D721Med (cell line): ENCODE measurements at places on chromosomes 5 and 9.

GRCh38 chr9:125527471-125528002 is 179.5 kb downstream of the MAPKAP1 start:
- no peak for DNase-seq

GRCh38 chr9:70303268-70303667 is 44.5 kb downstream of the SMC5 start:
- no peak for DNase-seq

- no peak for DNase-seq
Measured at GRCh38 chr5:158384535-158385481, 525.9 kb upstream of the CLINT1 start.

DNA sequence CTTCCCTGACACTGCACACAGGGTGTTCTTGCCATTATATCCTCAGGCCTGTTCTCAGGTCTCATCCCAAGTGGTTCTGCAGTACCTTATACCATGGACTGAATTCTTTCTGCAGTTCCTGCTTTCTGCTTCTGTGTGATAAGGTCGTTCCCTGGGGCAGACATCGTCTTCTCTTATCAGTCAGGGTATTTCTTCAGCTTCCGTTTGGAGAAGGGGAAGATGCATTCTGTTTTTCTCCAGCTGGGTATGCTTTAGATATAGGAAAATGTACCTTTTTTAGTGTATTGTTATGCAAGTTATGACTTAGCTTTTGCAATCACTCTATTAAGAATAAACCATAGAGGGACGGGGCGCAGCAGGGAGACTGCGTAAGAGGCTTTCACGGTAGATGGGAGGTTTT is 31.1 kb downstream of the RALGPS1 start:
- no peak for DNase-seq

DNA sequence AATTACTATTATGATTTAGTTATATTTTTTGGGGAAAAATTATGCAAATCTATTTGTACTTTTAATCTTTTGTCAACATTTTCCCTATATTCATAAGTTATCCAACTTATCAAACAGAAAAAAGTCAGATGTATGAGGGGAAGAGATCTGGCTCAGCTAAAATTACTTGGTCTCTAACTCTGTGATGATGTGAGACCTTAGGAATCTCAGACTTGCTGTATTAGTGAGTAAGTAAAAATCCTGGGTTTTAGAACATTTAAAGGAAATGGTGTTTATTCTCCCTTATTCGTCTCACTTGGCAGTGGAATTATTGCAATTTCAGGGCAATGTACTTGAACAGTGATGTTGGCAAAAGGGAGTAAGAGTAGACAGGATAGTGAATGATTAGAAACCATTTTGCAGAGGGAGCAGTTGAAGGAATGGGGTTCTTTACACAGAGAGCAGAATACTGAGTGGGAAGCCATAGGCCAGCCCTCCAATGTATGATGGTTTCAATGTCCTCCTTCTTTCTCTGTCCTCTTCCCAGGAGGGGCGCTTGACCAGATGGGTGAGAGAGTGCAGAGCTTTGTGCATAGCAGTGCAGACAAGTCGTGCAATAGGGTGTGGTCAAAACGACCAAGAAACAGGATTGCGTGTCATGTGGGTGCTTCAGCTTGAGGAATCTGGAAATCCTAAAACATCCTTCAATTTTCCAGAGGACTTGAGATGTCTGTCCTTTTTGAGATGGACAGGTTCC is 91.7 kb downstream of the TENT4A start:
- no peak for DNase-seq

DNA sequence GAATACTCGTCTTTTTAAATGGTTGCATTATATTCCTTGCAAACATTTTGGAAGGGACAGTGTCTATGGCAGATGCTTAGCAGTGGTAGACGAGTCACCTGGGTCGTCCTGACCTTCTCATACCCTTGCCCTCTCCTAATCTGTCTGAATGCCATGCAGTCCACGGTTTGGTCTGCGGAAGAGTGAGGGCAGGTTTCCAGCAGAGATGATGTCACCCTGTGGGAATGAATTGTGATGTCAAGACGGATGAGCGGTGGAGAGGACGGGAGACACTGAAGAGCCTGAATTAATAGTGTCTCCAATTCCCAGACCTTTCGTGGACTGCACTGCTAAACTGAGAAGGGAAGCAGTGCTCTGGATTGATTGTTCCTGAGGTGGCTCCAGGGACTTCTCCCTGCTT is 329.0 kb upstream of the PANK3 start:
- DNase-seq, result no peak

- no peak for DNase-seq
Measured at GRCh38 chr5:38576442-38576841, 20.0 kb upstream of the LIFR start.

- DNase-seq, result no peak
Measured at GRCh38 chr9:97186493-97186892, 121.0 kb upstream of the CCDC180 start.

DNA sequence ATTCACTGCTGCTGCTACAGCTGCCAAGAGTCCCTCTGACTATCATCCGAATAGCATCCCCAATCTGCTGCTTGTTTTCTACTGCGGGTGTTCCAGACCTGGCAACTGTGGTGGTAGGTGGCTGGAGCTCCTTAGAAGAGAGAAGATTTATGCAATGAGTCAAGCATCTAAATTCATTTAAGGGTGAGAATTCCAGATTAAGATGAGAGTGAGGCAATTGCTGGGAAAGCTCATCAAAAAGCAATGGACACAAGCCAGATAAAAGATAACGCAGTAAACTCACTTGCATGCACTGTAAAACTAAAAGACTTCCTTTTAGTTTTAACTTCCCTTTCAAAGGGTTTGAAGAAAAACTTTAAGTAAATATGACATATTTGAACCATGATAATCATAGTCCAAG is 3.9 kb downstream of the PLK2 start:
- no peak for DNase-seq

- DNase-seq, result no peak
Measured at GRCh38 chr5:62653864-62654575, 75.4 kb downstream of the LRRC70 start.

GRCh38 chr5:141954194-141954593 is 3.8 kb downstream of the PCDH12 start:
- no peak for DNase-seq

- DNase-seq, result no peak
Measured at GRCh38 chr9:106976772-106977171, 113.8 kb downstream of the ZNF462 start.

DNA sequence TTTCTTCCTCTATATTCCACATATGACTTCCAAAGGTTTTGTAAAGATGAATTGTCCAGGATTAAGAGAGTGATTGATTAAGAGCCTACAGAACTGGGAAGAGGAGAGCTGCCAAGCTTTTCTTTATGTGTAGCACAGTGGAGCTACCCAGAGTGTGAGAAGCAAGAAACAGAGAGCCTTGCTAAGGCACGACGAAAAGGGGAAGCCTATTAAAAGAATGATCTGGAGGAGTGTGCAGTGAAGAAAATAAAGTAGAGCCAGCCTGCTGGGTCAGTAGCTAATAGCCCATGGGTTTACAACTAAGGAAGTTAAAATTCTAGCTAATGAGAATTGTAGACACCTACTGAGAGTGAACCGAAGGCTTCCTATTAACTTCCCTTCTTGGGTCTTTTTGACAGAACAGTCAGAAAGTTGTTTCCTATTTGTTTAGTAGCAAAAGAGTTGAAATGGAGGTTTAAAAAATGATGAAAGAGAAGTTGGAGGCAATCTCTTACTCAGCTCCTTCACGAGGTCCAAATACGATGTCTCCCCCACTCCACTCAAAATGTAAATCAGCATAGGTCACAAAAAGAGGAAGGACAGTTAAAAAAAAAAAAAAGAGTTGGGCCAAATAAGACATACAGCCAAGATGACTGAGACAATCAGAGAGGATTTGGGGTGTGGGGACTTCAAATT is 957 bp upstream of the PRR16 start:
- no peak for DNase-seq

GRCh38 chr9:4922730-4923129 is 62.3 kb upstream of the JAK2 start:
- no peak for DNase-seq

- no peak for DNase-seq
Measured at GRCh38 chr9:4068449-4068848, 231.4 kb downstream of the GLIS3 start.

DNA sequence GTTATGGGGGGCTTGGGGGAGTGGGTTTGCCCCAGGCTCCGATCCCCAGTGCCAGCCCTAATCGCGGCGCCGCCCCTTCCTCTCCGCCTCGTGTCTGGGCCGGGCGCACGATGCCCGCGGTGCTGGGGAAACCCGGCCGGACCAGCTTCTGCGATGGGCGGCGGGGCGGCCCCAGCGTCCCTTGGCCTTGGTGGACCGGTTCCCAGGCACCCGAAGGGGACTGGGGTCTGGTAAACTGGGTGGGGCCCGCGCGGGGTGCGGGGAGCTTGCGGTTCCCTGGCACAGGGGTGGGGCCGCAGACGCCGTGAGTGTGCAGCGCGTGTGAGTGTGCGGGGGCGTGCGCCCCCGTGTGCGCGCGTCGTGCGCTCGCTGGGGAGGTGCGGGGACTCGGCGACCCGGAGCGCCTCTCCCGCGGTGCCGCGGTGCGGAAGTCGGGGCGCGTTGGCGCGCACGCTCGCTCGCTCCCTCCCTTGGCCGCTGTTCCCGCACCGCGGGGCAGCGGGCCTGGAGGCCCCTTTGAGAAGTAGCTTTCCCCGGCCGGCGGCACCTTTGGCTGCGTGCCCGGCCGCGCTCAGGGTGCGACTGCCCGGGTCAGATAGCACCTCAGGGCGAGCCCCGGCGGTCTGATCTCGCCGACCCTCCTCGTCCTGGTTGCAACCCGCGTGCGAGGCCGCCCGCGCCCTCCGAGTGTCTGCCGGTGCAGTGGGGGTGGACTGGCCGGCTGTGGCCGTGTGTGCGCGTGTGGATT is 568 bp downstream of the MACIR start:
- no peak for DNase-seq

- no peak for DNase-seq
Measured at GRCh38 chr9:68546596-68547390, 6.1 kb upstream of the TMEM252 start.

- no peak for DNase-seq
Measured at GRCh38 chr5:63145167-63145566, 566.5 kb downstream of the LRRC70 start.

- no peak for DNase-seq
Measured at GRCh38 chr5:78835176-78835575, 149.9 kb downstream of the ARSB start.

- DNase-seq, result no peak
Measured at GRCh38 chr5:102453716-102454115, 45.1 kb downstream of the SLCO6A1 start.

DNA sequence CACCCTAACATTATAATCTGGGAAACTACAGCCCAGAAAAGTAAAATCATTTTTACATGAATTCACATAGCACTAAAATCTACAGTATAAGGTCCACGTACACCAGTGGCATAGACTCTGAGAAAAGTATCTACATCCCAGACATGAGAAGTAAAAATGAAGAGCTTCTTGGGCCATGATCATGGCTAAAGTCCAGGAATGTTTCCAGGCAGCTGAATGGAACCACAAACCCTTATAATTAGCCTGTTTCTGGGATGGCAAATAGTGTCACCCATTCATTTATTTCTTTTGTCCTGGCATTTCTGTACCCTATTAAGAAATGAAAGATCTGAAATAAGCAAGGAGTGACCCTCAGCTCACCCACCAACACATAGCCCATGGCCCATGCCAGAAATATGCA is 217.9 kb downstream of the SPOCK1 start:
- no peak for DNase-seq

GRCh38 chr5:84518370-84518769 is 133.7 kb upstream of the EDIL3 start:
- no peak for DNase-seq

DNA sequence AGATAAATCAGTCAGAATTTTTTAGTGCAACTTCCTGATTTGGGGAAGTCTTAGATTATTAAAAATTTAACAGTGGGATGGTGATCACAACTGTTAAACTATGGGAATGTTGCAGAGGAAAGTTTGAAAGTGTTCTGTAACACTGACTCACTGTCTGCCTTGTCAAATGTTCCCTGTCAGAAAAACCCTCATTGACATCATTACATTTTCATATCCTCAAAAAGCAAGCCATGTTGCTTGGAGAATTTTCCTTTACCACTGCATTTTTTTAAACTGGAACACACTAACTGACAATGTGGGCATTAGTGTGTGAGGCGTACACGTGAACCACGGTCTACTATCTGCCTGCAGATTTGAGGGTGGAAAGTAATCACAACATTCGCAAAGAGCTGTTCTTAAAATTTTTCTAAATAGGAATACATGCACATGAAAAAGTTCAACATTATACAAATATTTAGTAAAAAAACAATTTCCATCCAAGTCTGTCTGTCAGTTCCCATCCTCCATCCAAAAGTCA is 28.6 kb upstream of the IL7R start:
- no peak for DNase-seq

GRCh38 chr5:145902421-145902820 is 29.6 kb upstream of the GRXCR2 start:
- no peak for DNase-seq

DNA sequence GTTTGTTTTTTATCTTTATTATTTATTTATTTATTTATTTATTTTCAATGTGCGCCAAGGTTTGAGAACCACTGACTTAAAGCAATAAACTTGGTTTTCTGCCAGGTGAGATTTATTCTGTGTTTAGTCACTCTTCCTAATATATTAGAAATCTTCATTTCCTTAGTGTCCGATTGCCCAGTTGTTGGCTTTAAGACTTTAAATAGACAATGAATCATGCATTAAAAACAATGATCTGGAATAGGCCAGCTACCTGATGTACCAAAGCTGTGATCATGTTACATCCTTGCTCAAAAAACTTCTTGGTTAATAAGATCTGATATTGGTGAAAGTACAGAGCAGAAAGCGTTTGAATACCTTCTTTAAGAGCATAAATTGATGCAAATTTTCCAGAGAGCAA is 52.1 kb upstream of the ERBIN start:
- DNase-seq, result no peak

GRCh38 chr5:143386725-143387124 is 16.8 kb downstream of the NR3C1 start:
- no peak for DNase-seq

- DNase-seq, result no peak
Measured at GRCh38 chr9:95727947-95728520, 147.5 kb upstream of the ERCC6L2 start.

GRCh38 chr5:1314564-1314982 is 19.7 kb upstream of the TERT start:
- no peak for DNase-seq

DNA sequence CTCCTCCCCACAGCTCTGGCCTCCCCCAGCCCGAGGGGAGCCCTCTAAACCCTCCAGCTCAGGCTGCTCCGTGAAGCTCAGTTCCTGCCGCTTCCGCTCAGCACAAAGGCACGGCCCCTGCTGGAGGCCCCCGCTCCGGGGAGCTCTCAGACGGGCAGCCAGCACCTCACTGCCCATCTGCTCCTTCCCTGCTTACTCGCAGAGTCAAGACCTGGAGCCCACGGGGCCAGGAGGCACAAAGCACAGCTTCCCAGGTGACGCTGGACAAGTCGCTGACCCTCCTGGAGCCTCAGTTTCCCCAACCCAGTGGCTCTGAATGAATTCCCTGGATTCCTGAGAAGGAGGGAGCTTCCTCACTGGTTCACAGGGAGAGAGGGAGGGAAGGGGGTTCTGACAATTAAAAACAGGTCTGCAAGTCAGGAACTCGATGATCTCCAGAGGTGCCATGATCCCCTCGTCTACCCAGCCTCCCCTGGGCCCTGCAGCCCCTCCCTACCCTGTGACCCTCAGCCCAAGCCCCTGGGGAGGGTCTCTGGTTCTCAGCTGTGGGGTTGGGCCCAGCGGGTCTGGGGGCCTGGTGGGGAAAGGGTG is 36.2 kb downstream of the VAV2 start:
- peak; percentile 77 for DNase-seq
